ENCODE measurements at places on chromosomes 13 and 19.

- no peak for DNase-seq
Measured at GRCh38 chr13:28557725-28558520, 63.0 kb upstream of the FLT1 start.

- no peak for DNase-seq
Measured at GRCh38 chr19:33459222-33460090, 62.1 kb downstream of the PEPD start.

GRCh38 chr19:9972103-9972502 lies 35.8 kb upstream of the OLFM2 start:
- DNase-seq, result no peak

DNA sequence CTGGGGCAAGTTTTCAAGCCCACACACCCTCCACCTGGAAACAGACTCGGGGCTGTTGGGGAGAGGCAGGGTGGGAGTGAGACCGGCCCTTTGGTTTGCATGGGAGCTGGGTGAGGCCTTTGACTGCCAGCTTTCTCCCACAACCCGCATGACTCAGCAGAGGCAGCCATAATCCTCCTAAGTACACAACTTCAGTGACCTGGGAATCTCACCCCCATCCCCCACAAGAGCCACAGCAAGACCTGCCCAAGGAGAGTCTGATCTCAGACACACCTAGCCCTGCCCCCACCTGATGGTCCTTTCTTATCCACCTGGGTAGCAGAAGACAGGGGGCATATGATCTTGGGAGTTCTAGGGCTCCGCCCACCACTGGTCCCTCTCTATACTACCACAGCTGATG lies 1615.4 kb downstream of the EFNB2 start:
- no peak for DNase-seq

DNA sequence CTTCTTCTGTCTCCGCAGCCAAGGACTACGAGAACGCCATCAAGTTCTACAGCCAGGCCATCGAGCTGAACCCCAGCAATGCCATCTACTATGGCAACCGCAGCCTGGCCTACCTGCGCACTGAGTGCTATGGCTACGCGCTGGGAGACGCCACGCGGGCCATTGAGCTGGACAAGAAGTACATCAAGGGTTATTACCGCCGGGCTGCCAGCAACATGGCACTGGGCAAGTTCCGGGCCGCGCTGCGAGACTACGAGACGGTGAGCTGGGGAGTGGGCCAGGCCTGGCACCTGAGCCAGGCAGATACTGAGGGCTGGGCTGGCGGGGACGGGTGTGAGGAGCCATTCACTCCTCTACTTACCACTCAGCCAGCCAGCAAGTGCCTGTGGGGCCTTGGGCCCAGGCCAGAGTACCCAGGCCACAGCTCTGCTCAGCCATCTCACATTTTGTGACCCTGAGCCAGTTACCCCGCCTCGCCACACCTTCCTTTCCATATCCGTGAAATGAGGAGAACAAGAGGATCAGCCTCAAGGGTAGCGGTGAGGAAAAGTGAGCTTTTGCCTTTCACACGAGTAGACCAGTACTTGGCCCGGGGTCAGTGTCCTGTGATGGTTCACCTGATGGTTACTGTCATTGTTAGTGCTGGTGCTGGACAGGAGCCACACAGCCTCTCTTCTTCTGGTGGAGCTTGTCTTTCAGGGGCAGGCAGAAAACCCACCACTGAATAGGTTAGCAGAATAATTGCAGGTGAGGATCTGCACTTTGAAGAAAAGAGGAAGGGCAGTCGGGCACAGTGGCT lies 7.0 kb downstream of the PPP5C start:
- no peak for DNase-seq

- DNase-seq, result peak; percentile 56
Measured at GRCh38 chr13:76440568-76440967, 445.6 kb downstream of the KCTD12 start.

DNA sequence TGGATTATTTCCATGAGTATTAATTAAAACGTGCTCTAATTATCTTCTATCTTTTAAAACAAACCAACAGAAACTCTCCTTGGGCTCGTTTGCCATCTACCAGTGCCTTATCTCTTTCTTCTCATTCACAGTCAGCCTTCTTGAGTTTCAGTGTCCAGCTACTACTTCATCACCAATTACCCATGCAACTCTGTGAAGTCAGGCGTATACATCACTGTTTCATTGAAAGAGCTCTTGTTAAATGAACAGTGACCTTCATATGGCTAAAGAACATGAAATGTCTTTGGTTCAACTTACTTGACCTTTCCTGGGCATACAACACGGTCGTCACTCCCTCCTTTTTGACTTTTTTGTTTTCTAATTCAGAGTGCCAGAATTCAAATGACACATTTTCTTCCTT lies 5.2 kb upstream of the IFT88 start:
- DNase-seq, result no peak

DNA sequence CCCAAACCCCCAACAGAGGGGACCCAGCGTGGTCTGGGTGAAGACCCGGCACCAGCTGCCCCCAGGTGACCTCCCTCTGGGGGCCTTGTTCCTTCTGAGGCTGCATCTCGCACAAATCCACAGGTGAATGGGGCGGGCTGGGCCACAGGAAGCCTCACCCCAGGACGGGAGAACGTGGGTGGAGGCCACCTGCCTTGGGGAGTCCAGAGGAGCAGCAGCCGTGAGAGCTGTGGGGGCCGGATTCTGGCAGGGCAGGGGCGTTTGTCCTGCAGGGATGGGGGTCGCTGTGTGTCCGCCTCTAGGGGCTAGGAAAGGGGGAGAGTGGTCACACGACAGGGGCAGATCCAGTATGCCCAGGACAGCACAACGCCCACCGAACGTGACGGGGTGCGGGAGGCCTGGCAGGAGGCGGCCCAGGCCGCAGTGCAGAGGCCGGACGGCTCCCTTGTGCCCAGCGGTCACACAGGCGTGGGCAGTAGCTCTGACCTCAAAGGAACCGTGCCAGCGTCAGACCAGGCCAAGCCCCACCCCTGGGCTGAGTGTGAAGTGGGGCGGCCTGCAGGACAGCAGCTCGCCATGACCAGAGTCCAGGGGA lies 6.7 kb downstream of the POLR2E start:
- no peak for DNase-seq

GRCh38 chr19:10544242-10544752 lies 593 bp downstream of the ATG4D start:
- peak; percentile 54 for DNase-seq

DNA sequence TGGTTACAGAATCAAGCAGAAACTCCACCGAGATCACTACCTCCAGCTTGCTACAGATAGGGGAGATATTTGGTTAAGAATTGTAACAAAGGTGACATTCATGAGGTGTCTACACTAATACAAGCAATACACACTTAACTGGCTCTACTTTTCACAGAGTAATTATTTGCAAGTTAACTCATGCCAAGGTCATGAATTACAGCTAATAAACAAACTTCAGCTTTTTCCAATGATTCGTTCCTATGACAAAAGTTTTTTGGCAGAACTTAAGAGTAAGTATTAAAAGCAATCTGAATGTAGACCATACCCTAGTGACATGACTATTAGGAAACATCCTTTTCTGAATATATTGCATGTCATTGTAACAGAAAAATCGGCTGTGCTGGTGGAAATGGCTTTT lies 72.1 kb downstream of the LHFPL6 start:
- no peak for DNase-seq

DNA sequence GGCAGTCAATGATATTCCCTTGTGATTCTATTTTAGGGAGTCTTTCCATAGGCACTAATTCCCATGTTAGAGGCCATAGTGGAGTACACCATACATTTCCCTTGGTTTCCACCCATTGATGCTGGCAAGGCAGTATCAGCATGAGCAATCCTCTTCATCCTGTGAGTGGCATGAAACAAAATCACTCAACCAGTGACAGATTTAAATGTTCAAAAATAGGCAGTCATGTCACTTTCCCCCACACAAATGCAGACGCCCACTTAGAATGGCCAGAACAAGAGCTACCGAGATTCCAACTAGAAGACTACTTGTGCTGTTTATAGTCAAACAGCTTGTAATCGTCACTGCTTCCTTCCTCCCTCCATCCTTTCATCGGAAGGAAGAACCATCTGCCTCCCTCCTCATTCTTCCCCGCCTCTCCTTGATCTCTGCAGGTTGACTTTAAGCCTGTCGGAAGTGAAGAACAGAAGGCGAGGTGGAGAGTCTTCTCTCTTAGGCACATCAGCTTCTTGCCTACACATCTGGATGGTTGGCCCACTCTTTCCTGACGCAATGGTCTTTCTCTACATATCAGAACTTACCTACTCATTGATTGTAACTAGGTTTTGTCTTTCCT lies 22.6 kb downstream of the RASL11A start:
- no peak for DNase-seq

- peak; percentile 83 for DNase-seq
Measured at GRCh38 chr19:42450314-42450934, 7.7 kb upstream of the CXCL17 start.

- peak; percentile 47 for DNase-seq
Measured at GRCh38 chr13:20191311-20192157, 1.2 kb downstream of the GJB2 start.

GRCh38 chr19:27909185-27909840 lies 1303.6 kb downstream of the UQCRFS1 start:
- DNase-seq, result no peak

GRCh38 chr19:46408664-46409039 lies 4.7 kb downstream of the CCDC8 start:
- no peak for DNase-seq

DNA sequence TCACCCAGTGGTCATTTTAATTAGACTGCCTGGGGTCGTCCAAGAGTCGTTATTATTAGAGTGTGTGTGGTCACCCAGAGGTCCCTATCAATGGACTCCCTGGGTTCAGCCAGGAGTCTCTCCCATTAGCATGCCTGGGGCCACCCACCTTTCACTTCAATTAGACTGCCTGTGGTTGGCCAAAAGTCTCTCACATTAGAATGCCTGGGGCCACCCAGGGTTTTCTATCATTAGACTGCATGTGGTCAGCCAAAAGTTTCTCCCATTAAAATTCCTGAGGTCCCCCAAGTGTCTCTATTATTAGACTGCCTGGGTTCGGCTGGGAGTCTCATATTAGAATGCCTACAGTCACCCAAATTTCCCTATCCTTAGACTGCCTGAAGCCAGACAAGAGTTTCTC lies 1472.6 kb downstream of the UQCRFS1 start:
- DNase-seq, result no peak

- DNase-seq, result no peak
Measured at GRCh38 chr13:67225252-67226159, 4.6 kb downstream of the PCDH9 start.

GRCh38 chr13:60491531-60491930 lies 94.5 kb downstream of the TDRD3 start:
- DNase-seq, result no peak

DNA sequence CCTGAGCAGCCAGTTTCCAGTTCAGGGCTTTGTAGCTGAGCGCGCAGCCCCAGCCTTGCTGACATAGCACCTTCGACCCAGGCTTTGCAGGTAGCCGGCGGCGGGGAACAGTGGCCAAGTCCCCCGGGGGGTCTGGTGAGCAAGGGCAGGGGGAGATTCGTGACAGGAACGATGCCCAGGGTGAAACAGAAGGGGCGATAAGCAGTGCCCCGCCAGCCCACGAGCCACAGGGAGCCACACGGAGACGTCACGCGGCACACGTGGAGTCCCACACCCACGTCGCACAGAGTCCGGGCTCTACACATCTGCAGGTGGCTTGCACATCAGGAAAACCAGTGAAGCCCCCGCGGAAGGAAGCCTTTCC lies 127.2 kb downstream of the SOX1 start:
- DNase-seq, result no peak

- no peak for DNase-seq
Measured at GRCh38 chr13:47548294-47548840, 452.7 kb downstream of the SUCLA2 start.

DNA sequence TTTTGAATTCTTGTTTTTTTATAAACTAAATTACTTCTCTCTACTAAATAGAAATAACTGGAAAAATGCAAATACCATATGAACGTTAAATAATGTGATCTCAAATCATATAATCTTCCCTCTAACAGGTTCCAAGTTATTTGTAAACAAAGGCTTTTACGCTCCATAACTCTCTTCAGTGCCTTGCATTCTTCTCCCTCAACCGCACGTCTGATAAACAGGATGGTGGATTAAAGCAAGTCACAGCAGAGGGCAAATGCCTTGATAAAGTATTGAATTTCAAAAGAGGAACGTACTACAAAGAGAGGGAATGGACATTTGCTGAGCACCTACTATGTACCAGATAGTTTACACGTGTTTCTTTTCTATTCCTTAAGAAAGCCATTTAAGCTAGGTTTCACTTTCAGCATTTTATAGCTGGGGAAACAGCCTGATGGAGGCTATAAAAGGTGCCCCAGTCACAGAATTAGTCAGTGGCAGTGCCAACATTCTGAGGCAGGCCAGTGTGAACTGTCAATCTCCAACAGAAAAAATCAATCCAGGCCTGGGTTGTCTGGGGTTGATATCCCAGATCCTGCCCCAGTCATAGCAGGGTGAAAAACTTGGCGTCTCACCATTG lies 15.8 kb downstream of the MRPS31 start:
- no peak for DNase-seq

GRCh38 chr13:21735701-21736401 lies 65.0 kb downstream of the FGF9 start:
- no peak for DNase-seq

DNA sequence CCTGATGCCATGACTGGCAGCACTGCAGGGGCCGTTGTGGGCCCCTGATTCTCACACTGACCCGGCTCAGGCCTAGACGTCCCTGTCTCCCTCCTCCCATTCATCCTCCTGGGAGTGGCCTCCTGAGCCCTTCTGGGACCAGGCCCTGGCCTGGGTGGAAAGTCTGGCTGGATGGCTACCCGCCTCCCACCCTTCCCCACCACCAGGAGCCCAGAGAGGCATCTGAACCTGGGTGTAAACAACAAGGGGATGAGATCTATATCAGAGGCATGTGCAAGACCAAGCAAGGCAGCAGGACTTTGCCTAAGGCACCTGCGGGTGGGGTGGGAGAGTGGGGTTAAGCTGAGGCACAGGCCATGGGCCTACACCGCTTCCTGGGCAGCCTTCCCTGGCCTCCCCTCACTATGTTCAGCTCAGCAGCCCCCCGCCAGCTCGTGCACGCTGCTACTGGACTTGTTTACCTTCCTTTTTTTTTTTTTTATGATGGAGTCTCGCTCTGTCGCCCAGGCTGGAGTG lies 22.0 kb upstream of the ASPDH start:
- no peak for DNase-seq

- no peak for DNase-seq
Measured at GRCh38 chr19:45809643-45810159, 5.4 kb downstream of the RSPH6A start.
